ENCODE measurements at places on chromosomes 5 and 9.

DNA sequence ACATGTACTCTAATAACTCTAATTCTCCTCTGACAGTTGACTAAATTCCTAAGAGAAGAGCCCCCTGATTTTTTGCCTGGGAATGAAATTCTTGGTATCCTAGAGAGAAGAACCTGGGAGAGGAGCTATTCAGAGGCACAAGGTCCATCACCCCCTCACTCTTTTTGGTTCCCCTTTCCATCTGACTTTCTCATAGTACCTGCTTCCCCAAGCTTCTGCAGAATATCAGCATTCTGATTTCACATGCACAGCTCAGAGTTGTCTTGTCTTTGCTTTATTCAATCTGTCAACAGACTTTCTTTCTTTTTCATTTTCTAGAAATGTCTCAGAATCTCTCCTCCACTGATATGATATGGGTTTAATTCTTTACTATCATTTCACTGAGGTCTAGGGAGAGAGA lies 141.5 kb upstream of the FBXL17 start:
- no peak for DNase-seq

DNA sequence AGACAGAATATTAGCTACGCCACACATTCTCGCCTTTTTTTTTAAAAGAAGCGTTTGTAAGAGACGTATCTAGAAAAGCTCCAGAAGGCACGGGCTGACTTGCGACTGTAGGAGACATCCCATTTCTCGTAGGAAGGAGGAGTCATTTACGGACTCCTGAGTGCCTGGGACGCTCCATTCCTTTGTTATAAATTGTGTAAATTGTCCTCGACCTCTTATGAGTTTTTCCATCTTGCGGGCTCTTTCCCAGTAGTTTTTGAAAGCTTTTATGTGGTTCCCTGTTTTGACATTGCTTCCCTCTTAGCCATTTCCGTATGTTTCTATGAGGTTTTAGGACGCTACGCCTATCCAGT lies 1.0 kb downstream of the RABL6 start:
- no peak for DNase-seq

DNA sequence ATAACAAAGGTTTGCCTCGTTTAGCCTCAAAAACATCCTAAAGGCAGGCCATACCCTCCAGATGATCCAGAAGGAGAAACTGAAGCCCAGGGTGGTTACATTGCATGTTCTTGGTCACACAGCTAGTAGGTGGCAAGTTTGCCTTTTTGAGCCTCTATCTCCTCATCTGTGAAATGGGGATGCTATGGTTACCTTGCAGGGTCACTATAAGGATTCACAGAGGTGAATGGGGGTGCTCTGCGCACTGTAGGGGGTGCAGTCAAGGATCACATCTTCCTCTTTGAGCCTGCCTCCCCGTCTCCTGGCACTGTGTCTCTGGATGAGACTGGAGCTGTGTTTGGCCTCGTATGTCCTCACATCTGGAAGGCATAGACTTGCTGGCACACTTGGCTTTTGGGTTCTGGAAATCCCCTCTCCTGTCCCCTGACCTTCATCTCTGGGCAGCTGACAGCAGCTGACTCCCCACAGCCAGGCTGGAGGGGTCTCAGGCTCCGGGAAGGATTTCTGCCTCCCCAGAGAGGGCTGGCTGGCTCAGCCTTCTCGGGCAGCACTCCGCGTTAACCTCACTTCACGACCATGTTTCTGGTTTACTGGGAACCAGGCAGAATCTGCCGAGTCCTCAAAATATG lies 167.7 kb downstream of the RGS3 start:
- DNase-seq = no peak

GRCh38 chr5:155332618-155333017 lies 319.1 kb downstream of the KIF4B start:
- no peak for DNase-seq

- DNase-seq = no peak
Measured at GRCh38 chr5:132037353-132037752, 23.1 kb upstream of the IL3 start.

- no peak for DNase-seq
Measured at GRCh38 chr9:22452415-22453010, 5.9 kb downstream of the DMRTA1 start.

DNA sequence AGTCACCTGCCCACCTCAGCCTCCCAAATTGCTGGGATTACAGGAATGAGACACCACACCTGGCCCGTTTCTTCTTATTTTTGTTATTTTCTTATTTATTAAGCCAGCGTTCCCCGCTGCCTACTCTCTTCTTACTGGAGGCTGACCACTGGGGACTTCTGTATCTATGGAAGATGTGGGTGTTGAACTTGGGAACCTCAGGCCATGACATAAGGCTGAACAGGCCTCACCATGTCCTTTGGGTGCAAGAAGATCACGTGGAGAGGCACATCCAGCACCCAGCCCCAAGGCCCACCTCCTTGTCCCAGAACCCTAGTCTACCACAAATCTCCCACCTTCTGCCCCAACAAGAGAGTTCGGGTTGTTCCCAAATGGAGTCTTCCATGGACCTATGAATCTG lies 59.4 kb upstream of the NEK6 start:
- no peak for DNase-seq

- no peak for DNase-seq
Measured at GRCh38 chr5:109695005-109695926, 5.5 kb downstream of the MAN2A1 start.

GRCh38 chr9:115220319-115221005 lies 102.5 kb upstream of the TNC start:
- DNase-seq = no peak

GRCh38 chr9:95024097-95024671 lies 293.3 kb downstream of the FANCC start:
- DNase-seq = no peak

DNA sequence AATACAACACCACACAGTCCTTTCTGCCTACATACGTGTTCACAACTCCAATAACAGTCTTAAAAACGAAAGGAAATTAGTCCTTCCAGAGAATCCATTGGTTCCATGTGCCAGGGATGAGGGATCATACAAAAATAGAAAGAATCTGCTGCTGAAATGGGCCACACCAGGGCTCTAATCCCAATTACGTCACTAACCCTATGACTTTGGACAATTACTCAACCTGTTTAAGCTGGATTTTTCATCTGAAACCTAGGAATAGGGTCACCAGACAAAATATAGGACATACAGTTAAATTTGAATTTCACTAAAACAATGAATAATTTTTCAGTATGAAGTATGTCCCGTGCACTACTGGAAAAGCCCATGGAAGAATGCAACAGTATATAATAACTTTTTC lies 264.7 kb downstream of the YTHDC2 start:
- no peak for DNase-seq

GRCh38 chr5:149220750-149221149 lies 50.9 kb upstream of the AFAP1L1 start:
- DNase-seq = no peak

DNA sequence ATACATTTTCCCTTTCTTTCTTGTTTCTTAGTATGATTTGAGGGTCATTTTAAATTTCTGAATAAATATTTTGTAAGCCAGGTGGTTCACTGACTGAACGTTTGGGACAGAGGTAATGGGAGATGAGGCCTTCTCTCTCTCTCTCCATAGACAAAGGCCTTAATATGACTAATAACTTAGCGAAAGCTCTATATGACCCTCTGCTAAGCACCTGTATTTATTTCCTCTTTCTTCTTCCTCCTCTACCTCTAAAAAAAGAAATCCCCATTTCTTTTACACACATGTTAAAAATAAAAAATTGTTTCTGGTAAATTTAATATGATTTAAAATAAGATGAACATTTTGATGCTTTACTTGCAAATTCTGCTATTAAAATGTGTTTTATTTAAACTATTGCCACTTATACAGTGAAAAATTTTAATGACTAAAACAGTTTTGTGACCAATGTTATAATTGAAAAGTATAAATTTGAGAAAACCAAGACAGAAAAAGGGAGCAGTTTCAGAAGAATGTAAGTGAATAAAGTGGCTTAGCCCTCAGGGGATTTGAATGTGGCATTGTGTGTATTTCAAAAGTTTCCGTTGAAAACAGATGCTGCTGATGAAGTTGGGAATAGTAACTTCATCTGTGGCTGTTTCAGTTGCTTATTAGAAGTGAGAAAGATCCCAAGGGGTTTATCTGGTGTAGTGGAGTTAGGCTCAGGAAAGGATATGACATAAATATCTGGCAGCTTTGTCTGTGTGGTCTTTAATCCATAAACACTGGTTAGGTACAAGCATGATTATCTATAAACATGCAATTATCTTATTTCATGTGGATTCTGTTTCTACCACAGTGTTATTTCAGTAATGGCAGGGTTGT lies 128.6 kb upstream of the GRHPR start:
- no peak for DNase-seq

- no peak for DNase-seq
Measured at GRCh38 chr9:115198001-115198400, 80.0 kb upstream of the TNC start.

DNA sequence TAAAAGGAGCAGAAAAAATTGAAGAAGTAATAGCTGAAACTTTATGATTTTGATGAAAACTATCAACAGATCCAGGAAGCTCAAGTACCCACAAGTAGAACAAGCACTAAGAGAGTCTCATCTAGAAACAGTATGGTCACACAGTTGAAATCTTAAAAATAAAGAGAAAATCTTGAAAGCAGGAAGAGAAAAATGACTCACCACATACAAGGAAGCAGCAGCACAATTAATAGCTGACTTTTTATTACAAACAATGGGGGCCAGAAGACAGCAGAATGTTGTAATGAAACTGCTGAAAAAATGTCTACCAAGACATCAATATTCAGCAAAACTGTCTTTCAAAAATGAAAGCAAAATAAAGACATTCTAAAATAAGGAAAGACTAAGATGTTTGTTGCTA lies 1108.3 kb upstream of the DMAC1 start:
- DNase-seq = no peak

- no peak for DNase-seq
Measured at GRCh38 chr5:113035096-113035495, 58.5 kb downstream of the DCP2 start.

DNA sequence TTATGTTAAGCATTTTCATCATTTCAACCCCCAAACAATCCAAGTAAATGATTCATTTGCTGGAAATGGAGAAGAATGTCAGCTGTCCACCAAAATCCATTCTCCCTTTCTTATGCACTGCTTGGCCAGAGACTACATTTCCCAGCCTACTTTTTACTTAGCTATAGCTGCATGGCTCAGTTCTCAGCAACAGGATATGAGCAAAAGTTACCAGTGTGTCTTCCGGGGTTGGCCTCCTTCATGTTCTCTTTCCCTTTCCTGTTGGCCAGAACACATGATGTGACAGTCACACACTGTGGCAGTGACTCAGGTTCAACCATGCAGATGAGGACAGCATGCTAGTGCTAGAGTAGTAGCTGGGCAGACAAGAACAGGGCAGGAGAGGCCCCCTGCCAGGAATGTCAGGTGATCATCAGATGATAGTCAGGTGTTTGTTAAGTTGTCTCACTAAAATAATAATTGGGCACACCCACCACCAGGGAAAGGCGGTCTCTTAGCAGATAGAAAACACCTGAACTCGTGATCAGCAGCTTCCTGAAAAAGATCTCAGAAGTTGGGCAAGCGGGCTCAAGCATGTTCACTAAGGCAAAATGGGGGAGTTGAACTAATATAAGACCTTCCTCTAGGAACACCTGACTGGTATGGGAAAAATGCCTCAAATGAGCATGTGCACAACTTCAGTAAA lies 12.2 kb downstream of the GPR150 start:
- no peak for DNase-seq

DNA sequence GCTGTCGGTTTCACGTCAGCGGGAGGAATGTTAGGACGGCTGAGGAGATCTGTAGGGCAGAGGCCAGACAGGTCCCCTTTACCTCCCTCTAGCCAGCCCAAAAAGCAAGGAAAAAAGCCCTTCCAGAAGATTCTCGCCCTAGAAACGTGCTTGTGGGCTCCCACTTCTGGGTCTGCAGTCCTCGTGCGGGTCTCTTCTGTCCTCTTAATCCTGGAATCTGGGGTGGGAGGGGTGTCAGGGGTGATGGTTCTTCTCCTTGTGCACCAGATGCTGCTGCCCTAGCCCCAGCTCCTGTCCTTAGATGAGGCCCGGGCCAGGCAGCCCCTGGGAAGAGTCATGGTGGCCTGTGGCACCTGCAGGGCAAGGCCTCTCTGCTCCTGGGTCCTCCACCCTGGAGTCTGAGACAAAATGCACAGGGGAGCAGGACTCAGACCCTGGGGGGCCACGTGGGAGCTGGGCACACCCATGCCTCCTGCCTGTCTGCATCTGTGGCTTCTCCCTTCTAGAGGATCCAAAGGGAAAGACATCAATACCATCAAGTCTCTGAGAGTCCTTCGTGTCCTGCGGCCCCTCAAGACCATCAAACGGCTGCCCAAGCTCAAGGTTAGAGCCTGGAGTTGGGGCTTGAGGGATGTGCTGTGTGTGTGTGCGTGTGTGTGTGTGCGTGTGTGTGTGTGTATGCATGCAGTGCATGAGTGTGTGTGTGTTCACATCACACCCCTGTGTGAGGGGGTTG lies 174.2 kb downstream of the CACNA1B start:
- no peak for DNase-seq

GRCh38 chr9:7507026-7507425 lies 292.6 kb downstream of the DMAC1 start:
- DNase-seq = no peak

DNA sequence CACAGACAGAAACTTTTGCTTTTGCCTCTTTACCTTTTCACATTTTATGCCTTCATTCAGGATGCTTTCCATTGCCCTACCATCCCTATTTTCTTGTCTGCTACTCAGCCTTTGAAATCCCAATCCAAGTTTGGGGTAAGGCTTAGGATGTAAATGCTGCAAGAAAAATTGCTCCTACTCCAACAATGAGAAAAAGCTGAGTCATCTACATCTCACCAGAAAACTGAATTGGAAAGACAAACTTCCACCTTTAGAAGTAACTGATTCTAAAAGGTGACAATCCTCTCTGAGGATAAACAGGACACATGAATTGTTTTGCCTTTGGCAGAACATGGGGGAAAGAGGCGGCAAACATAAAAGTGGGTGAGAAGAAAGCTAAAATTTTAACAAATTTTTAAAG lies 295.6 kb downstream of the NR2F1-AS1 start:
- DNase-seq = no peak

DNA sequence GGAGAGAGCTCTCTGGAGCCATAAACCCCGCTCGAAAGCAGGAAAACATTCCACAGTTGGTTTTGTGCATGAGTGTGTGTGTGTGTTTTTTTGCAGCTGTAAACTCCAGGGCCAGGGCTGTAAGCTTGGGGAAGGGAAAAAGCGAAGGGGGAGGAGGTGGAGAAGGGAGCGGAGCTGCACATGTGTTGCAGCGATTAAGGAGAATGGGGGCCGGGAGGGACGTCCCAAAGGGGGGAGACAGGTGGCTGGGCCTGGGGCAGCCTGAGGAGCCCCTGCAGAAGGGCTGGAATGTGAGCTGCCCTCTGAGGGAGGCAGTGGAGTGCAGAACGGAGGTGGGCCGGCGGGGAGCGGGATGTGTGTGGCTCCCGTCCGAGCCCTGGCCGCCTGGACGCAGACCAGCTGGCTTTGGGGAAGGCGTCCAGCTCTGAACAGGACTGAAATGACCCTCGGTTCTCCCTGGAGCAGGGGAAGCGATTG lies 2.7 kb upstream of the MYMK start:
- DNase-seq = no peak

DNA sequence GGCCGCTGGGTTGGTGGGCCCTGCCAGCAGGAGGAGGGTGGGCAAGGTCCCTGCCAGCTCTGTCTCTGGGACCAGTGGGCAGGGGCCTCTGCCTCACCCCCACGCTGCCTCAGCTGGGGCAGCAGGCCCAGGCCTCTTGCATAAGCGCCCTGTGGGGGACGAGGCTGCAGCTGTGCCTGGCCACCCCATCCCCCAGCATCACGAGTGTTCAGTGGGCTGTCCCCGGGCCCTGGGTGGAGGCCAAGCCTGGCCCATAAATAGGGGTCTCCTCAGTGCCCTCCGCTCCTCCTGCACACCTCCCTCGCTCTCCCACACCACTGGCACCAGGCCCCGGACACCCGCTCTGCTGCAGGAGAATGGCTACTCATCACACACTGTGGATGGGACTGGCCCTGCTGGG lies at the start of gene PTGDS:
Gene PTGDS, plus strand, starts transcription at position 282 of the 400 bp plus-strand sequence. Its CDS starts 75 bp downstream, at position 357.
- no peak for DNase-seq
